ENCODE measurements at places on chromosomes 3 and 15.
A peak's percentile ranks its signal among the peaks of the same experiment; 100 is the strongest.

- DNase-seq: no peak
These were observed 49.4 kb downstream of the KLF15 start for GRCh38 chr3:126307591-126308393.

DNA sequence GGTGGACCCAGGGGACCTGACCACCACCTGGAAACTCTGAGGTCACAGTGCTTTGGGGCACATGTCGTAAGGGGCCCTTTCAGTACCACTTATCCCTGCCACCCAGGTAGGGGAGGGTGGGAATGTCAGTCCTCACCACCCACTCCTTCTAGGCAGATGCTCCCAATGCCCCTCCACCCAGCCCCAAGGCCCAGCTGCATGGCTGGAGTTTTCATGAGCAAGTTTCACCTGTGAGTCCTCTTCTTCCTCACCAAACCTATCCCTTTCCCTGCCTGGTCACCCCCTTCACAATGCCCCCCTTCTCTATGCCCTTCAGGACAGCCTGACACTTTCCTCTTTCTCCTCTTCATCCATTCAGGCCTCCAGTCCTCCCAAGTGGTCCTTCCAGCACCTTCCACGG is 9.8 kb downstream of the FAM174B start:
- DNase-seq: no peak

DNA sequence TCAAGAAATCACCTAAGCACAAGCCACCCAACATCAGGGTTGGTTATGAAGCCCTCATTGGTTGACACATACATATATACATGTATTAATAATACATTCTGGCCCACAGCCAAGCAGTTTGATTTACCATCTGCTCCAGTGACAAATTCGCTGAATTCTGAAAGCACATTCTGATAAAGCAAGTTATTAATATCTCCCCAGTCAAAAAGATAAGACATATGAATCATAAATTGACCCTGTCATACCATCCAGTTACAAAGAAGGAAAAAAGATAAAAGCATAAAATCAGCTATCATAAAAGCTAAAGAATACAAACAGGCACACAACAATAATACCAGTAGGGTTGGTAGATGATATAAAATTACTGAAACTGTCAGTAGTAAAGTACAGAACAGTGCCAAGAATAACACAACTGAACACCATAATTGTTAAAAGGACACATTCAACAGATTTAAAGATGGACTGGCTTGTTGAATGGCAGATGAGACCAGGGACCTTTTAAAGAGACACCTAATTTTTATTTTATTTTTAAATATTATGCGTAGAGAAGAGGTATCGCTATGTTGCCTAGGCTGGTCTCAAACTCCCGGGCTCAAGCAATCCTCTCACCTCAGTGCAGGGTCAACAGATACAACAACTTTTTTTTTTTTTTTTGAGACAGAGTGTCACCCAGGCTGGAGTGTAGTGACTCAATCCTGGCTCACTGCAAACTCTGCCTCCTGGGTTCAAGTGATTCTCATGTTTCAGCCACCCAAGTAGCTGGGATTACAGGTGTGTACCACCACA is 7.7 kb downstream of the SNX4 start:
- no peak for DNase-seq

DNA sequence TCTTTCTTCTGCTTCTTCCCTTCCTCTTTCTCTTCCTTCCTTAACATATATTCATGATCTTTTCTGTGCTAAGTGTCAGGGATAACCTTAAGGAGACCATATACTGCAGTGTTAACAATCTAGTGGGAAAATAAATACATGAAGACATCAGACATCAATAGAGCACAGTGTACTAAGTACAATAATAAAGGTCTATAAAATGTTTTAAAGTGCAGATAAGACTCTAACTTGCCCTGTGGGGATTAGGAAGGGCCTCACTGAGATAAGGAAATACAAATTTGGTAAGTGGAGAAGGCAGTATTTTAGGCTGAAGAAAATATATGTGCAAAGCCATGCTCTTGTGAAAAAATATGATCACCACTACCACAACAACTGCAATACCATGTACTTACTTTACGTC is 49.2 kb upstream of the NANOGP8 start:
- DNase-seq: no peak

GRCh38 chr15:64149424-64149823 is 2.1 kb upstream of the SNX22 start:
- DNase-seq: no peak

DNA sequence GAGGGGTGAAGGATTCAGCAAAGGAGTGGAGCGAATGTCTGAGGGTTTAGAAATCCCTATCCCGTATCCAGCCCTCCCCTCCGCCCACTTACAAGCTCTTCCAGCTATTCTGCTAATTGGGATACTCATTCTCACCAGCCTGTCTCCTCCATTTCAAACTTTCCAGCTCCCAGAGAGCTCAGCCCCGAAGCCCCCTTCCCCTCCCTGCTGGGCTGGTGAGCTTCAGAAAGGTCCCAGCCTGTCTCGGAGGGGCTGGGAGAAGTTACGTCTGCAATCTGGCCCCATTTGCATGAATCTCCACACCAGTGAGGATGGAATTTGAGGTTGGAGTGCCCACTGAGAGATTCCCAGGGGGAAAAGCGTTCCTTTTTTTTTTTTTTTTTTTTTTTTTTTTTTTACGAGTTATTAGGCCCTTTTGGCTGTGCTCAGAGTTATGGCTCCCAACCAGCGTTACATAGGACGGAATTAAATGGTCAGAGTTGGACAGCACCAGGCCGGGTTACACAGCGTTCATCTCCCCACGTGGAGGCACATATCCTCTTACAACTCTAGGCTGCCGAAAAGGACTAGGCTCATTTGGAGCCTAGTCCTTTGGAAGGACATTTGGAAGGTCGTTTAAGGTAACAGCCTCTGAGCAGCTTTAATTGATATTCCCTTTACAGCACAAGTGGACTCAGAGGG is 34.6 kb downstream of the FGD5 start:
- DNase-seq: no peak

- no peak for DNase-seq
These were observed 101.3 kb downstream of the FMN1 start for GRCh38 chr15:33093222-33093621.

GRCh38 chr15:57540736-57541135 is 51.0 kb upstream of the MYZAP start:
- DNase-seq: no peak

- DNase-seq: no peak
These were observed 48.0 kb downstream of the KLF15 start for GRCh38 chr3:126309165-126309564.

GRCh38 chr15:78055919-78056713 is 21.4 kb downstream of the TBC1D2B start:
- no peak for DNase-seq

DNA sequence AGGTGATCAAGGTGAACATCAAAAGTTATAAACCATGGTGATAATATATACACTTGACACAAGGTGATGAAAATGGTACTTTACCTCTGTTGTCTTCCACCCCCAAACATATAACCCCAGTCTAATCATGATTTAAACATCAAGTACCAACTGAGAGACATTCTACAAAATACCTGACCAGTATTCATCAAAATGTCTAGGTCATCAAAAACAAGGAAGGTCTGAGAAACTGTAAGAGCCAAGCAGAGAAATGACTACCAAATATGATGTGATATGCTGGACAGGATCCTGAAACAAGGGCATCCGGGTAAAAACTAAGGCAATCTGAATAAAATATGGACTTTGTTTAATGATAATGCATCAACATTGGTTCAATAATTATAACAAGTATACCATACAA is 27.8 kb downstream of the EDC3 start:
- no peak for DNase-seq

DNA sequence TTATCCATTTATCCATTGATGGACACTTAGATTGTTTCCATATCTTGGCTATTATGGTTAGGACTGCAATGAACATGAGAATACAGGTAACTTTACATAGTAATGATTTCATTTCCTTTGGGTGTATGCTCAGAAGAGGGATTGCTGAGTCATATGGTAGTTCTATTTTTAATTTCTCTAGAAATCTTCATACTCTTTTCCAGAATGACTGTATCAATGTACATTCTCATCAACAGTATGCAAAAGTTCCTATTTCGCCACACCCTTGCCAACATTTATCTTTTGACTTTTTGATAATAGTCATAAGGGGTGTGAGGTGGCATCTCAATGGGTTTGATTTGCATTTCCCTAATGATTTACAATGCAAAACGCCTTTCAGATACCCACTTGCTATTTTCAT is 6.2 kb upstream of the NIPA1 start:
- DNase-seq: no peak

DNA sequence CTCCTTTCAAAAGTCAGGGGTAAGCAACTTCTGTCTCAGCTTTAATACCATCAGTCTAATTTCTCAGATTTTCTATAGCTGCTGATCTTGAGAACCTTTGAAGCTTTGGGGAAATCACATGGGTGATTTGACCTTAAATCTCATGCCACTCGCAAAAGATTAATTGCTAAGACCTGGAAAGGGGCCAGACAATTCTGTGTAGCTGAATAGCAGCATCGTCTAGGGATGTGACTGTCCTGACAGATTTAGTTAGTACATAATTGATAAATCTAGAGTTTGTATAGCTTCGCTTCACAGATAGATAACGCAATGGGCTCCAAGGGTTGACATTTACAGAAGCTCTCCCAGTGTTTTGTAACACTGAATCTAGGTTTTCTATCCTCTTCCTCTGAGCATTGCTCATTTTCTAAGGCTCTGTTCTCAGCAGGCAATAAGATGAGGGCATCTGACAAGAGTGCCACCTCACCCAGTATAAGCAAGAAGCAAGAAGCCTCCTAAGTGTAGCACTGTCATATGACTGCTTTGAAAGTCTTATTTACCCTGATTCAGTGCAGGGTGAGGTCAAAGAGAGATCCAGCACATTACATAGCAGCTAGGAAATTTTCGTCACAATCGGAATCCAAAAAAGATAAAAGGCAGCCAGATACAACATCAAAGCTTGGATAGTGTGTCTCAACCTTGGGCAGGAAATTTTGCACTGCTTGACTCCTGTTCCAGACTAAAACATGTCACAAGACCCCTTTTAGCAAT is 47.7 kb upstream of the DUT start:
- DNase-seq: no peak

GRCh38 chr3:55000546-55000945 is 72.7 kb upstream of the LRTM1 start:
- DNase-seq: no peak

GRCh38 chr15:74882528-74882927 is 7.3 kb upstream of the MPI start:
- no peak for DNase-seq

GRCh38 chr3:68699541-68699940 is 232.8 kb downstream of the TAFA4 start:
- no peak for DNase-seq

GRCh38 chr15:63818191-63818590 is 15.6 kb downstream of the HERC1 start:
- DNase-seq: no peak

DNA sequence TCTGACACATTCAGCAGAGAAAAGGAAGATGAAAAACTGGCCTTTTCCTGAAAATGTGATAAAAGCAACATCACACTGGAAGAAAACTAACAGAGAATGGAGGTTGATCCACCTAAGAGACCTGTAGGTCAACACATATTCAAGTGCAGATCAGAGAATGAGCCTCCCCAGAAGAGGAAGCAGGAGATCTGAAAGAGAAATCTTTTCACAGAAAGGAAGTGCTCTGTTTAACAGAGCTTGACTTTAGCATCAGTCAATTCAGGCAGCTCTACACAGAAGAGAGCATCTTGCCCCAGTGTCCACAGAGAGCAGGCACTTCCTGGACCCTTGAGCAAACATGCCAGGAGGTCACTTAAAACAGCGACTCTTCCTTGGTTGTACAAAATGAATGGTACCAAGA is 655.4 kb upstream of the GBE1 start:
- no peak for DNase-seq

DNA sequence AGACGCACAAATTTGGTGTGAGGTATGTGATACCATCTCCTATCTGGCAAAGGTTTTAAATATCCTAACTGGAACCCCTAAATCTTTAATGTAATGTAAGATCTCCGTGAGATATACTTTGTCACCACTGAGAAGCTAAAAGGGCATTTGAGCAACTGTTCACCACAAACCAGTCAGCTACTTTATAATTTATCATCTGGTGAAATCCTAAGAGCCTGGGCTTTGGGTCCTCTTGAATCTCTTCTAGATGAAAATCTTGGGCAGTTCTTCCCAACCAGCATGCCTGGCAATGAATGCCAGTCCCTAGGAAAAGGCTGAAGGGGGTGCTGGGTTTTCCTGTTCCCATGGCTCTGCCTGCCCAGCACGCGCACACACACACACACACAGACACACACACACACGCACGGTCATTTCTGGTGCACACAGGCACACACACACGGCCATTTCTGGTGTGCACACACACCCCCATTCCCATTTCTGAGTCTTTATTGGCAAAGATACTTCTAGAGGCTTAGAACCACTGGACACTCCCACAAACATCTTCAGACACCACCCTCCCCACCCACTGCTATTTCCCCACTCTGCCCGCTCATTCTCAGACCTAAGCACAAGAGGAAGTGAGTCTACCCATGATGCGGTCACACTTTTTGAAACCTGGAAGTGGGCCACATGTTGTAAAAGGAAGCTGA is 72.6 kb downstream of the MYO1E start:
- peak; percentile 19 for DNase-seq

- no peak for DNase-seq
These were observed 17.9 kb upstream of the SATB1 start for GRCh38 chr3:18442756-18443664.

- no peak for DNase-seq
These were observed 1.2 kb downstream of the DCLK3 start for GRCh38 chr3:36762918-36763849.

GRCh38 chr15:67832031-67832551 is 6.8 kb downstream of the SKOR1 start:
- no peak for DNase-seq

- no peak for DNase-seq
These were observed 116.6 kb upstream of the TSC22D2 start for GRCh38 chr3:150291515-150291914.

DNA sequence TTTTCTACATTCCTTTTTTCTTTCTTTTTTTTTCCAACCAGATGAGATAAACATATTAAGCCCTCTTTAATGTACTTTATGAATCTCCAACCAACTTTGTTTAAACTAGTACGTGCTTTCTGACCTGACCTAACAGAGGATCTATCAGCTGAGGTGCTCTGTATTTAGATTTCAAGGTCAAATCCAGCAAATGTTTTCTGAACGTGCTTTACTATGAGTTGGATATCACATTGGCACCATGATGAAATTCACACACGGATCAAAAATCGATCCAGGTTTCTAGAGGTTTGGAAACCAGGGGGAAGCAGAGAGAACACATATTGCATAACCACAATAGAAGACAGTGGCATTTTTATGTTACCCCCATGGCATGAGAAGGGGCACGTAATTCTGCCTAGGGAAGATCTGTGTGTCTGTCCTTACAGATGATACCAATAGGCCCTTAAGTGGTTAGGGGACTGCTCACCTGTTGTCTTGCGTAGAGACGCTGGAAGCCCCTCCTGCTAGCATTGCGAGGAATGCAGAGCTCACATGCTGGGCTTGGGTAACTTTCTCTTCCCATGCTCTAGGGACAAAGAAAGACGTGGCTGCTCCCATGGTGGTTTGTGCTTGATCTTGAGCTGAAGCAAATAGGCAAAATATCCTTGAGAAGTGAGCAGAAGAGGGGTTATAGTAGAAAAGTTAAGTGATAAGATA is 59.3 kb upstream of the ABHD10 start:
- no peak for DNase-seq
